ENCODE measurements at places on chromosomes 7 and 10.

DNA sequence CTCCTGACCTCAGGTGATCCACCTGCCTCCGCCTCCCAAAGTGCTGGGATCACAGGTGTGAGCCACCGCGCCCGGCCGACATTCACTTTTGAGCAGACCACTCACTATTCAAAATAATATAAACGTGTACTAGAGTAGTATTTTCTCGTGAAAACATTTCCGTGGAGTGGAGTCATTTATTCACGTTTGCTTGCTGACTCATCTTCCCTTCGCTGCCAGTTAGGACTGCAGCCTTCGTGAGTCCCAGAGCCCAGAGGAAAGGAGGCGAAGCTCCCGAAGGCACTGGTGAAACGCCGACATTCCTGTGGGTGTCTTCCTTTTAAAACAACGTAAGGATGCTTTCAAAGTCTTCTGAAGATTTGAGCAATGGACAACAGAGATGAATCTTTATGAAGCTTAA is 10.9 kb upstream of the INPP5A start:
- DNase-seq = no peak

GRCh38 chr10:72278668-72279393 is 5.1 kb downstream of the DDIT4 start:
- no peak for DNase-seq

DNA sequence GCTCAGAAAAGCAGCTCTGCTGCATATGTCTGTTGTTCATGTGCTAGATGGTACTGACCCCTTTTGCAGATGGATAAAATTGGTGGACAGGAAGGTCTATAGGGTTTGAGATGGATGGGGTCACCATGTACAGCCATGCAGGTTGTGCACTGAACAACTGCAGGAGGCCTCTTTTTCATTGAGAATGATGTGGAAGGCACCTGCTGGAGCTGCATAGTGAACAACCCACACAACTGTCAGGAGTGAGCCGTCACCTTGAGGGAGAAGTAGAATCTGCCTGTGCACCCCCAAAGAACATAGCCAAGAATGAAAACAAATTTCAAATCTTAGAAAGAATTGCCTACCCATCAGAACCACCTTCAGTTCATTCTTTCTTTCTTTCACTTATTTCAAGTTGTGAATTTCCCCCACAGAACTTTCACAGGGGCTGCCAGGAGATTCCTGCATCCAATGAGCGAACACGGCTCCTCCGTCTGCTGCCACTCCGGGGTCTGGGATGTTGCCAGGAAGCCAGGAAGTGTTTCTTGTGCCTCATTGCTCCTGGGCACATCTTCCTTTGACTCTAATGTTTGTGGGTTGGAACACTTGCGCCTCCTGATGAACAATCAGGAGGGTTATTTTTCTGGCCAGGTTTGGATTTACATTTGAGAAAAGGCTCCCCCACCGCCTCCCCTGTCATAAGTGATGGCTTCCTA is 53.7 kb upstream of the DOCK1 start:
- no peak for DNase-seq

GRCh38 chr7:127635659-127636285 is 16.2 kb upstream of the SND1 start:
- no peak for DNase-seq

DNA sequence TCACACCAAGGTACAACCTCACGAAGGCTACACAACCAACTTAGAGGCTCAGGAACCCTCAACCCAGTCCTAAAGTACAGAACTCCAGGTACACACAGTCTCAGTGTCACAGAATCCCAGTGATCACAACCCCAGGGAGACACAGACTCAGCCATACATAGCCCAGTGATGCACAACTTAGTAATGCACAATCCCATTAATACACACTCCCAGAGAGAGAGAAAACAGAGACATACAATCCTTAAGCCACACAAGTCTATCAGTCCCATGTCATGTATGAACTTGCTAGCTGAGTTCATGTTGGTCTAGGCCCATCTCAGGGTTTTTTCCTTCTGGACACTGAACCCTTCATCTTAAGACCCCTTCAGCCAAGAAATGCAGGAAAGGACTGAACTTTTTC is 4.6 kb downstream of the KCNIP2 start:
- DNase-seq = no peak

DNA sequence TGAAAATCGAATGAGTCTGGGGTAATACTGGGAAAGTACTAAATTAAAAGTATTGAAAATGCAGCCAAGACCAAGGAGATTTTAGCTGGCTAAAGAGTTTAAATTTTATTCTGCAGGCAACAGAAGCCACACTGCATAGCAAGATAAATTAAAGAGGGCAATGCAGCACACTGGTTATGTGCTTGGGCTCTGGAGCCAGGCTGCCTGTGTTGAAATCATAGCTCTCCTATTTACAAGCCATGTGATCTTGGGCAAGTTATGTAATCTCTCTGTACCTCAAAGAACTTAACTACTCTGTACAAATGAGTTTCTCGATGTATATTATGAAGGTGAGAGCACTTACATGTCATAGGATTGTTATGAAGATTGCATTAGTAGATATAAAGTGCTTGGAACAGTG is 9.9 kb downstream of the SLC25A13 start:
- no peak for DNase-seq

- no peak for DNase-seq
Observed at GRCh38 chr10:36455526-36456133, 669.8 kb upstream of the ANKRD30A start.

DNA sequence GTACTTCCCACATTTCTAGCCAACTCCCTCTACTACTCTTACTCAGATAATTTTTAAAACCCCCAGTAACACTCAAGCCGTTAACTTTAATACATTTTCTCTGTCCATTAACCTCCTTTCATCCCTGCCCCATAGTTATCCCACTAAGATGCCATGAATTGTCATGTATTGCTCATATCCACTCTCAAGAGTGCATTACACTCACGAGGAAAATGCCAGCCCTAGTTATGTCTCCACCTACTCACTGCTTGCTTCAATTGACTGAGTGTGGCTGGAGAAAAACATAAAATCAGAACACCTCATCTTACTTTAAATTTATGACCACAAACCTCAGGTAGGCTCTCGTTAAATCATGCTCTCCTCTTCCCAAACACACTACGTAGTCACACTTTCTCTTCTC is 324.1 kb upstream of the NPSR1 start:
- no peak for DNase-seq

DNA sequence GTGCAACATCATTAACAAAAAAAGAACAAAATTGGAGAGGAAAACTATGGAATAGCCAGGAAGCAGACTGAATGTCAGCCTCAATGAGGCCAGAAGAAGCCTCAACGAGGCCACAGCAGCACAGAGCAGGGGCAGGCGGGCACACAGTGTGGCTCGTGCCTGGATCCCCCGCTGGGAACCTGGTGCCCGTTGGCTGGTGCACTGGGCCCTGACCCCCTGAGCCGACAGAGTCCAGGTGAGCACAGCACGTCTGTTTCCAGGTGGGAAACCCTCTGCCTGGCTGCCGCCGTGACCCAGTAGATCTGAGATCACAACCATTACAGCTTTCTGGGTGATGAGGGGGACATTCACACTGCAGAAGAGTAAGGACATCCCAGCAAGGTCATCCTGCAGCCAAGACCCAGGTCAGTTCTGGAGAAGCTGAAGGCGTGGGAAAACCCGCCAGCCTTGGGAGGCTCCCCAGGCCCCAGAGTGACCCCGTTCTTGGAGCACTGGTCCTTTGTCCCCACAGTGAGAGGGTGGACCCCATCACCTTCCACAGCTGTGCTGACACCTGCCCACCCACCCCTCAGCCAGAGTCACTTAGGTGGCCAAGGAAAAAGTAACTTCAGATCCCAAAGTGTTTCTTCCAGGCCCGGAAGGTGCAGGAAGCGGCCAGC is 222.1 kb downstream of the ADARB2 start:
- DNase-seq = no peak

DNA sequence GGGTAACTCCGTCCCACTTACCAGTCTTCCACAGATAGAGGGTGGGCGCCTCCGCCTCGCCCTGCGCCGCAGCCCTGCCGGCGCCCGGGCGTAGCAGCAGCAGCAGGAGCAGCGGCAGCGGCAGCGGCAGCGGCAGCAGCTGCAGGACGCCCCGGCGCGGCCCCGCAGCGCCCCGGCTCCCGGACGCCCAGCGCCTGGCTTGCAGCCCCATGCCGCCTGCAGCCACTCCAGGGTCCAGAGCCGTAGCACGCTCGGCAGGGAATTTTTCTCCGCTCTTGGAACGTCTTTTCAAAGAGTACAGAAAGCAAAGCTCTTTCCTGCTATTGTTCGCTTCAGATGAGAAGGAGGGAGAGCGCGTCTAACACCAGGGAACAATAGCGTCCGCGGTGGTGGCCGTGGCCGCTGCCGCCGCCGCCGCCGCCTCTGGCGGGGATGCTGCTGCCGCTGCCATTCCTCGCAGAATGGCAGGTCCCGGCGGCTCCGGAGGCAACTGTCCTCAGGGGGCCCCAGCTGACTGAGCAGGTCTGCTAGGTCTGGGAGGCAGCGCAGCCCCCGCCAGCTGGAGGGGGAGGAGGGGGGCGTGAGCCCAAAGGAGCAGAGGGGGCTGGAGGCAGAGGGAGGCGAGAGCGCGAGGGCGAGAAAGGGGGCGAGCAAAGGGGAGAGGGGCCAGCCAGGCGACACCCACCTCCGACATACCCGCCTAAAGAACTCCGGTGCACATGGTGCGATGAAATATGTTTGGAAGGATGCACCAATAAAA is at the start of gene THSD7A:
Gene THSD7A (minus strand): TSS at position 463 of the 760 bp plus-strand sequence. CDS start 252 bp downstream, at position 211.
- DNase-seq = no peak

DNA sequence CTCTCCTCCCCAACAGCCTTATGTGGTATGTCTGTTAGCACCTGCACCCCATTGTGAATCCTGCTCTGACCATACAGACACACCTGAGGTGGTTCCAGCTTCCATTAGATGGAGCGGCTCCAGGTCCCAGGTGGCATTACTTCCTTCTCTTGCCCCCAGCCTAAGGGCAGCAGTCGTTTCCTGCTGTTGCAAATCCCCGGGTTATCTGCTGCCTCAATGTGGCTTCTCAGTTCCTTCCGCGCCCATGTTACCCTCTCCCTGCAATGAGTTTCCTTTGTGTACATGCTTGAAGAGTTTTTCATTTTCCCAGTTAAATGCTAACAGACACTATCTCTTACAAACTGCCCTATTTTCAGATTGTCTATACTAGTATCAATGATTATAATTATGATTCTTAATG is 62.8 kb upstream of the PRKCQ start:
- DNase-seq = no peak

DNA sequence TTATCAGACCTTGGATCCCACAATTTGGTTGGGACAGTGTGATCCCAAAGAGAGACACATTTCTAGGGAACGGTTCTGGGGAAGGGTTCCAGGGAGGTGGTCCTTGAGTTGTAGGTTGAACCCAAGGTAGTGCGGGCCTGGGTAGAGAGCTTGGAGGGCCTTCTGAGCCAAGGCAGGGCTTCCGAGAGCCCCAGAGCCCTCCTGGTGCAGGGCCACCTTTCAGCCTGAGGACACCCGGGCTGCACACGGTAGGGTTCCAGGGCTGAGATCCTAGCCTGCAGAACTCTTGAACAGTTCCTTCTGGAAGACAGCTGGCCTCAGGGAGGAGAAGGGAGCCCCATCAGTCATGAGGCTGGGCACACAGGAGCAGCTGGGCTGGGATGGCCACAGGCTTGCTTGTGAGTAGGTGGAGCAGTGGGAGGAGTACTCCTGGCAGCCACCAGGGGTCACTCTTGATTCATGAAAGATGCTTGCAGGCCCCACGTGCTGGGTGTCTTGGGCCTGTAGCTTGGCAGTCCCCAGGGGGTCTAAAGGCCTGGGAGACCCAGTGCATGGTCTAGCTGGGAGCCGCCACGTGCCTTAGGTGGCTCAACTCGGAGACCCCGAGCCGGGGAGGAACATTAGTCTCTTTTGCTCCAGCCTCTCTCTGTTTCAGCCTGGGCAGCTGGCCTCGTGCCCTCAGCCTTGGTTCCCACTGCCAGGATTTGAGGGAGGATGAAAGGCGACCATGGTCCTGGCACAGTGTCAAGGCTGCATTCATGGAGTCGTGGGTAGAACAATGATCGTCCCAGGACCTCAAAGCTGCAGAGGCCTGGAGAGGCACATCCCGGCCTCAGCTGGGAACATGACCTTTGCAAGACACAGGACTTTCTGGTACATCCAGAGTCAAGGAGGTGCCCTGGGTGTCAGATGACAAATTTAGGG is 381.6 kb downstream of the TYW1 start:
- peak; percentile 15 for DNase-seq

- DNase-seq = no peak
Observed at GRCh38 chr10:69628891-69629290, 1.2 kb upstream of the FAM241B start.

All from stimulated activated CD8-positive, alpha-beta memory T cell treated with anti-CD3 and anti-CD28 coated beads, Interleukin-12 subunit alpha, Interleukin-12 subunit beta, amount 100 ng/mL, for 1 hour (primary cell).